ENCODE measurements at places on chromosomes 3 and 15. TPM values are rescaled to one million over a fixed set of nuclear protein-coding genes. Genes with fewer than 3 reads are reported as not detected.

DNA sequence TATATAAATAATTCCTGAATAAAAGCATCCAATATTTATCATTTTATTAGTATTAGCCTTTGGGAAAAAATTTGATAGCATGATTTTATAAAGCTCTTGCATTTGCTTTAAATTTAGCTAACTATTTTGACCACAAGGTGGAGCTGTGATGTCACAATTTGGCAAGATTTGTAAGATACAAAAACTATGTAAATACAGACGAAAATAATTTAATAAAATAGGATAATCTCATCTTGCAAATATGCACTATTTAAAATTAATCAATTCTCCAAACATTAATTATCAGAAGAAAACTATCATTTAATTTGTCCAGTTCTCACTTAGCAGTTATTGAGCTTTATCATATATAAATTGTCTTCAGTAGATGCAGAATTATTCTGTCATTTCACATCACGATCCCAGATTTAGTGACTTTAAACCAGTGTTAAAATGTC, 95.4 kb downstream of the PLOD2 start:
- DNase-seq, result no peak
- H3K27ac ChIP-seq, result no peak overlapping the region
- no peaks in the 10 kb centered on the region for H3K27me3 ChIP-seq
- no peaks in the 10 kb centered on the region for H3K36me3 ChIP-seq

Gene IL20RB
- total RNA-seq, result 1.3 TPM

GRCh38 chr3:153090973-153091372, 71.1 kb upstream of the RAP2B start:
- H3K4me1 ChIP-seq, result peaks cover 5% of the 10 kb centered on the region
- H3K27ac ChIP-seq, result no peak overlapping the region
- no peak overlapping the region for H3K4me3 ChIP-seq
- no peak for DNase-seq
- H3K27me3 ChIP-seq, result peaks cover 2% of the 10 kb centered on the region

DNA sequence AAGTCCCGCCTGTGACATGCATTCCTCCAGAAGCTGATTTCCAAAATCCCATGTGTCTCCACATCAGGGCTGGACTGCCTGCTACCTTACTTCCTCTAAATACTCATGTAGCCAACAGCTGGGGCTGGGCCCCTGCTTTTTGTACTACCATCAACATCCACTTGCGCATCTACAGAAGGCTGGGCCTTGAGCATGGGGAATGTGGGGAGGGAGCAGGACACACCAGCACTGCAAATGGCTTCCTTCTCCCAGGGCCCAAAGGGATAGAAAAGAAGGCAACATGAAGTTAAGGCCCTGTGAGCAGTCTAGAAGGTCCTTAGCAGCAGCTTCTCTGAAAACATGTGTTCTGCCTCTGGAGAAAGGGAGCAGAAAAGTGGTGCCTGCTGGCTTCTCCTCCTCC, 27.2 kb downstream of the MKRN2 start:
- peaks cover 27% of the 10 kb centered on the region for H3K36me3 ChIP-seq
- no peak overlapping the region for H3K4me3 ChIP-seq

- H3K36me3 ChIP-seq, result peaks cover 66% of the 10 kb centered on the region
- H3K4me3 ChIP-seq, result no peak overlapping the region
- no peak overlapping the region for H3K27ac ChIP-seq
- no peaks in the 10 kb centered on the region for H3K27me3 ChIP-seq
Measured at GRCh38 chr3:122730240-122730639, 49.6 kb downstream of the PARP14 start.

Gene DAZL
- not detected for total RNA-seq

DNA sequence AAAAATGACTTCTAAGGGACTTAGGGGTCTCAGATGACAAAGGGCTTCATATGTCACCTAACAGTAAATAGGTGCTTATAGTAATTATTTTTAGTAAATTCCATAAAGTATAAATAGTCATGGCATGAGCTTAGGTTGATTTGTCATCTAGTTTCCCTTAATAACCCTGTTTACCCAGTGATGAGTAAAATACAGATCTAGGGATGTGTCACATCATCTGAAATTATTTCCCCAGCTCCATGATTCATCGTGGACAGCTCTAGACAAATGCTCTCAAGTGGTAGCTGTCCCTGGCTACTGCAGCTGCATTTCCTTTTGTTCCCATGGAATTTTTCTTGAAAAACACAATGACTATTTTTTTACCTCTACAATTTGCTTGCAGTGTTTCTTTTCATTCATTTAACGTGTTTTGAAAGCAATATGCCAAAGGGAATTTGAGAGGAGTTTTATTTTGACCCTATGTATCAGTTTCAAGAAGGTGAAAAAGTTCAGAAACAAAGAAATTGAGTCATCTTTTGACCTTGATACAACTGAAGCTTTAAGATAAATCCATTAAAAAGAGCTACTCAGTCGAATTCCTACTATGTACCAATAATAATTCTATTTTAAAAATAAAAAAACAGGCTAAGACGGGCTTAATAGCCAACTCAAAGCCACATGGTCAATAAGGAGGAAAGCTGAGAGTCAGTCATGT, 241.6 kb downstream of the KCNMB2 start:
- no peaks in the 10 kb centered on the region for H3K4me1 ChIP-seq
- H3K36me3 ChIP-seq, result no peaks in the 10 kb centered on the region
- H3K4me3 ChIP-seq, result no peak overlapping the region
- no peak overlapping the region for H3K27ac ChIP-seq
- no peak for DNase-seq

- no peak overlapping the region for H3K27ac ChIP-seq
- no peak overlapping the region for H3K4me3 ChIP-seq
- DNase-seq, result no peak
- peaks cover 5% of the 10 kb centered on the region for H3K4me1 ChIP-seq
- no peaks in the 10 kb centered on the region for H3K27me3 ChIP-seq
Measured at GRCh38 chr3:188567478-188568195, 413.7 kb downstream of the LPP start.

DNA sequence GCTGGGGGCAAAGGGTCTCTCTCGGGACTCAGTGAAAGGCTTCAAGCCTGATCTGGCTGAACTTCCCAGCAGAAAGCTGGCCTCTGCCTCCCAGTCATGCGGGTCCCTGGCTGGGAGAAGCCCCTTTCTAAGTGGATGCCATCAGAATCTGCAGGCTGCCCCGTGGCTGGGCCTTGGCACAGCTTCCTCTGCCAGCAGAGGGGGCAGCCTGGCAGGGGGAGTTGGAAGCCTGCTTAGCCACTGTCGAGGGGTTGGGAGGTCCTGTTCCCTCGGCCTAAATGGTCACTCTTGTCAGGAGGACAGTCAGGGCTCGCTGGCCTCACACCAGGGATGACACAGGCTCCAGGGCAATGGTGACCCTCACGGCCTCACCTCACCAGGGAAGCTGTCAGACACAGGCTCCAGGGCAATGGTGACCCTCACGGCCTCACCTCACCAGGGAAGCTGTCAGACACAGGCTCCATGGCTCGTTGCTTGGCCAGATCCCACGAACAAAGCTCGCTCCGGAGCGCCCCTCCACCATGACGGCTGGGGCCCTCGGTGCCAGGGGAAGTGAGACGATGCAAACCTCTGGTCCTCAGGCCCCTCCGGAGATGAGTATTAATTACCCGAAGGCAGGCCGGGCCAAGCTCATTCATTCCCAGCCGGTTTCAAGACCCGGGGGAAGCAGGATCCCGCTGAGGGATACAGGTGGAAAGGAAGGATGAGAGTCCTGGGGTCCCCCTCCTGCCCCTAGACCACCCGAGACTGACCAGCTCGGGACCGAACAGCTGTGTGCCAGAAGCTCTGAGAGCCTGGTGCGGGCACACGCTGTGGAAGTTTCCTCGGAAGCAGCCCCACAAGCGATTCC, 151.0 kb downstream of the CHSY1 start:
- DNase-seq, result no peak
- H3K27me3 ChIP-seq, result peaks cover 7% of the 10 kb centered on the region
- peaks cover 6% of the 10 kb centered on the region for H3K4me1 ChIP-seq
- H3K4me3 ChIP-seq, result no peak overlapping the region
- H3K27ac ChIP-seq, result no peak overlapping the region
- H3K36me3 ChIP-seq, result peaks cover 2% of the 10 kb centered on the region

Gene OXTR
- total RNA-seq, result 0.45 TPM

Gene TRPM7
- total RNA-seq, result 51.5 TPM

GRCh38 chr15:44909423-44909822, 47.1 kb upstream of the TERB2 start:
- peaks cover 5% of the 10 kb centered on the region for H3K27me3 ChIP-seq
- no peaks in the 10 kb centered on the region for H3K4me1 ChIP-seq
- no peak overlapping the region for H3K27ac ChIP-seq
- no peak overlapping the region for H3K4me3 ChIP-seq
- no peaks in the 10 kb centered on the region for H3K36me3 ChIP-seq

DNA sequence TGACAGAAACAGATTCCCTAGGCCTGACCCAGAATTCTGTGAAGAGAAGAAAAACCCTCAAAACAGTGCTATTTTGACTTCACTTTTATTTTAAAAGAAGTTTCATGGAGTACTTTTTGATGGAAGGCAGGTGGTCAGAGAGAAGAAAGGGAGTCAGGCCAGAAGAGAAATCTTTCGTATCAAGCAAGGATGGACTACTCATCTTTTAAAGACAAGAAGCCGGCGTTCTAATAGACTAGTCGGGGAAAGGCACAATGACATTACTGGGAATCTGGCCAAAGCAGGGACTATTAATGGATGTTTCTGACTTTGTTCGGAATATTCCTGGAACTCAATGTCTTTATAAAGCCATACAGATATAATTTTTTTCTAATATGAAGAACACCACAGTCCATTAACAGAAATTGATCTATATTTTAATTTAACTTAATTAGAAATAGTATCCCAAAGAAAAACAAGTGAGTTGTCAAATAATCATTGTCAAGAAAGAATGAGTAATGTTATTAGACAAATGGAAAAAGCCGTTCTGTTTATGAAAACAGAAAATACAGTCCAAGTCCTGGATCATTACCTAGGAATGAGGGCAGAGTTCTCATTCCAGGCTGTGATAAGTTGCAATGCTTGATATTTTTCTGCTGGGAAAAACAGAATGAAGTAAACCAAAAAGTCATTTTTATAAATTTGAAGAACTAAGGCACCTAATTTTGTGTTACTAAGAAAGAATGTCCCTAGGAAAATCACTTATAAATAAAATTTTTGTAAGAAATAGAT, 23.7 kb upstream of the PCOLCE2 start:
- H3K36me3 ChIP-seq, result no peaks in the 10 kb centered on the region
- H3K27ac ChIP-seq, result no peak overlapping the region
- no peak for DNase-seq
- H3K27me3 ChIP-seq, result peaks cover 30% of the 10 kb centered on the region
- H3K4me1 ChIP-seq, result no peaks in the 10 kb centered on the region

GRCh38 chr15:92687746-92688145, 32.2 kb upstream of the FAM174B start:
- no peaks in the 10 kb centered on the region for H3K4me1 ChIP-seq
- H3K27me3 ChIP-seq, result no peaks in the 10 kb centered on the region
- H3K27ac ChIP-seq, result no peak overlapping the region
- no peaks in the 10 kb centered on the region for H3K36me3 ChIP-seq

DNA sequence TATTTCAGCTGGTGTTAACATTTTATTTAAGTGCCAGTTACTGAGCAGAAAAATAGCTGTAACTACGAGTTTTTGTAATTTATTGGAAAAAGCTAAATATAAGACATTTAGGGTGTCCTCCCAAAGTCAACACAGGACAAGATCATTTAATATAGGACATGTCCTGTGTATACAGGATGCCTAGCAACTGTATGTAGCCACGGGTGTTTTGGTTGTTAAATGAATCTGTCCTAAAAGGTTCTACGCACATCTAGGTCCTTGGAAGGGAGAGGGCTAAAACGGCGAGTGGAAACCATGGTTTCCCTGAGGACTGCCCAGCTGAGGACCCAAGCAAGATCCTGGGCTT, 565 bp upstream of the ZNF621 start:
- H3K27ac ChIP-seq, result peak overlapping the region; percentile 79
- H3K36me3 ChIP-seq, result peaks cover 24% of the 10 kb centered on the region
- H3K4me1 ChIP-seq, result peaks cover 32% of the 10 kb centered on the region
- DNase-seq, result no peak

Gene CCR9
- 21.6 TPM for total RNA-seq

DNA sequence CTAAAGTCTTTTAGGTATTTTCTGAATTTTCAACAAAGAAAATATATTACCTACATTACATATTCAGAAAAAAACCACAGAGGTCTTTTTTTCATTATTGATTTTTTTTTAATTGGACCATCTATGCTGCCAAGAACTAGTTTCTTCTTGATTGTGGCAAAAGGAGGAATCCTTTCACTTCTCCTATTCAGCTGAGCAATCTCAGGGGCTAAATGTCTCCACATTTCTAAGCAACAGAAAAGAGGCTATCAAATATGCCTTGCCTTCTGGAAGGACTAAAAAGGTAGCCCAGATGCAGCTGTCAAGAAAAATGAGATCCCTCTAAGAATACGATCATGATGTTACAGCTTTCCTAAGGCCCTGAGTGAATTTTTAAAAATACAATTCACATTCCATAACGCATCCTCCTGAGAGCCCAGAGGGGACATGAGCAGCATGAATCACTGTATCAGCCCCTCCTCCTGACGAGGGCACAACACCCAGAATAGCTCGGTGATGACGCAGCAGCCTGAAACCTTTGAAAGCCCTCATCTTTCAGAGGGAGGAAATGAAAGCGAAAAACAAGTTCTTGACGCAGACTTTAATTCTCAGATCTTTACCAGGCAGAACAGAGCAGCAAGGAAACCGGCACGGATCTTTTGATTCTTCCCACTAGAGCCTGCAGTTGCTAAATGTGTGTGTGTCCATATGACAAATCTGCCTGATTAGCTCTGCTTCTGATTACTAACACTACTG, 24.6 kb downstream of the RUBCN start:
- peak overlapping the region; percentile 92 for H3K4me3 ChIP-seq
- peak overlapping the region; percentile 100 for H3K27ac ChIP-seq
- H3K4me1 ChIP-seq, result peaks cover 30% of the 10 kb centered on the region
- DNase-seq, result peak; percentile 65
- H3K27me3 ChIP-seq, result no peaks in the 10 kb centered on the region
- peaks cover 27% of the 10 kb centered on the region for H3K36me3 ChIP-seq

Gene VEPH1
- not detected for total RNA-seq

Gene SPATA16
- not detected for total RNA-seq
